ENCODE measurements at places on chromosomes 5 and 9.

DNA sequence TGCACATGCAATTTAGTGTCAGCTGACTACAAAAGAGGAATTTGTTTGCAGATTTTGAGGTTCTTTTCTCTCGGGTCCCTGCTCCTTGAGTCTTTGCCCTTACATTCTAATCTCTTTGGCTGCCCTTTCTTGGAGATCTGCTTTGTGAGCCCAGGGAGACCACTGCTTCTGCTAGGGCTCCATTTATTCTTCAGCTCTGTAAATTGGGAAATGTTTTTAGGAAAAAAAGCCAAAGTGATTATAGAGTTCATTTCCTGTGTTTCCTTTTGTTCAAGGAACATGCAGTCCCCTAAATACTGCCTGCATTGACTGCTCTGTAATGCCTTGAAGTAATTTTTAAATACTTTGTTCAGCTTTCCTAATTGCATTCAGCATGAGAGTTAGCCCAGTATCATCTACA, 197.4 kb downstream of the CSNK1G3 start:
- DNase-seq = no peak

DNA sequence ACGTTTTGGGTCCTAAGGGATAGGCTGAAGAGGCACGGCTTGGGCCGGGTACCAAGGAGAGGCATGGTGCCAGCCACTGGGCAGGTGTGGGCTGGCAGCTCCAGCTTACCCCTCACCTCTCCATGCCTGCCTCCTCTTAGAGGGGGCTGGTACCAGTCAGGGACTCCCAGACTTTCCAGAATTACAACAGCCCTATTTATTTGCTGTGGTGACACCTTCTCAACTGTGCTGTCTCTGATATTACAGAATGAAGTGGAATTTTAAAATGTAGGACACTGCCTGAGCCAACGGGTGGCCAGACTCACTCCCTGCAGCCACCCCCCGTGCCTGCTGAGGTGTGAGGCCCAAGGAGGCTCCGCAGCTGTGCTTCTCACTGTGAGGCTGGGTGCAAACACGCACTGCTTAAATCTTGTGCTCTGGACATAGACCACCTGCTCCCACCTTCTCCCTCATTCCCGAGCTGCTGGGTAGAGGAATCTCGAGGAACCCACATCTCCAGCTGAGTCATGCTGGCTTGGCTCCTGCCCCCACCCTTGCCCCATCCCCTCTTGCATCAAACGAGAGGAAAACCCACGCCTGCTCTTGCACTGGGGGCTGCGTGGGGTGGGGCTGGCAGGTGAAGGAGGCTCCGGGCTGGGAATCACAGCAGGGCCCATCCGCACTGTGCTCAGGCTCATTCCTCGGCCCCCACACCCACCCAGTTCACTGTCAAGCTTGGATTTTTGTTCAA, 47.9 kb downstream of the PRRT1B start:
- DNase-seq = no peak

DNA sequence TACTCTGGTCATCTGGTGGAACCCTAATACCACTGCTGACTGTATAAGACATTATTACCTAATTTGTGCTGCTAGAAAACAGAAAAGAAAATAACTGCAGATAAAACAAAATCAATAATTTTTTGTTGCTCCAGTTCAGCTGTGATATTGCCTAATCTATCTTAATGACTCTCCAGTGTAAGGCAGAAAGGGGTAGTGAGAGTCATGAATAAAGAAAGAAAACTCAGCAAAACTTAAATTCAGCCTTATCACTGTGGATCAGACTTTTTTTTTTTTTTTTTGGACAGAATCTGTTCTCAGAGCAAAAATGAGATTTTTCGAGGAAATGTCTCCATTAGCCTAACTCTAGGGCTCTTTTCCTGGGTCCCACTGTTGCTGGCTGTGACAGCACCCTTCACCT, 1.1 kb upstream of the DOCK2 start:
- DNase-seq = no peak

DNA sequence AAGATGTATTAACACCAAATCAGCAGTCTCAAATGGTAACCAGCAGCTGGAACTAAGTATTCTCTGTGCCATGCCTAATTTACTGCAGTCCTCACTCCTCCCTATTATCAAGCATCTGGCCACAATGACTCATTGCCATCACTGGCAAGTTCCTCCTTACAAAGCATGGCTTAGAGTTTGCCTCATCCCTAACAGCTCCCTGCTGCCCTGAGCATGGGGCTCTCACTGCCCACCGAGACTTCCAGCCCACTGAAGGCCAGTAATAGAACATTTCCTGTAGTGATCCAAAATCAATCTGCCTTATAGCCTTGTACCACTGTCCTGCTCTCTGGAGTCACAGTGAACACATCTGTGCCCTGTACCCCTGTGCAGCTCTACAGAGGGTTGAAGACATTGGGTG, 211.9 kb upstream of the TRIM32 start:
- no peak for DNase-seq

- no peak for DNase-seq
Measured at GRCh38 chr9:19495186-19496028, 86.6 kb downstream of the ACER2 start.

- DNase-seq = no peak
Measured at GRCh38 chr9:80062567-80062966, 490.8 kb downstream of the TLE4 start.

- no peak for DNase-seq
Measured at GRCh38 chr9:124191691-124192395, 65.9 kb upstream of the NEK6 start.

DNA sequence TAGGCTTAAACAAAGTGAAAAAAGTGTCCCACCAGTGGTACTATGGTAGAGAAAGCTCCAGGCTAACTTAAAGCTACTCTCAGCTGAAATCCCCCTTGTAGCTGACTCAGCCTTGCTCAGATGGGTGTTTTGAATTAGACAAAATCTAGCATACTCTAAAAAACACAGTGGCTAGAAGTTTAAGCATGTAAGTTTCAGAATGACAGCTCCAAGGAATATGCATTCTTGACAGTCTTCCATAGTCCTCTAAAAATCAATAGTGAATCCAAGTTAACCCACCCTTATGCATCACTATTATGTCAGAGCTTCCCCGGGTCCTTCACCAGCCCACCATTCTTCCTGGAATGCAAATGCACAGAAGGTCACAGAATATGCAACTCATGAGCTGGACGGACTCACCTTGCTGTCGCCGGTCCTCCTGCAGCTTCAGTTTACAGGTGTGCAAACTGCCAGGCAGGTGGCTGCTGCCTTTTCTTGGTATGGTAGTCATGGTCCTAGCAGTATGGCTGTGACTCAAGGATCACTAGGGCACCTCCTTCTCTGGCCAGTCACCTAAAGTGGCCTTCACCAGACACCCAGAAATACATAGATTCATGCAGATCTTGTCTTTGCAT, 668 bp downstream of the RANBP3L start:
- no peak for DNase-seq

DNA sequence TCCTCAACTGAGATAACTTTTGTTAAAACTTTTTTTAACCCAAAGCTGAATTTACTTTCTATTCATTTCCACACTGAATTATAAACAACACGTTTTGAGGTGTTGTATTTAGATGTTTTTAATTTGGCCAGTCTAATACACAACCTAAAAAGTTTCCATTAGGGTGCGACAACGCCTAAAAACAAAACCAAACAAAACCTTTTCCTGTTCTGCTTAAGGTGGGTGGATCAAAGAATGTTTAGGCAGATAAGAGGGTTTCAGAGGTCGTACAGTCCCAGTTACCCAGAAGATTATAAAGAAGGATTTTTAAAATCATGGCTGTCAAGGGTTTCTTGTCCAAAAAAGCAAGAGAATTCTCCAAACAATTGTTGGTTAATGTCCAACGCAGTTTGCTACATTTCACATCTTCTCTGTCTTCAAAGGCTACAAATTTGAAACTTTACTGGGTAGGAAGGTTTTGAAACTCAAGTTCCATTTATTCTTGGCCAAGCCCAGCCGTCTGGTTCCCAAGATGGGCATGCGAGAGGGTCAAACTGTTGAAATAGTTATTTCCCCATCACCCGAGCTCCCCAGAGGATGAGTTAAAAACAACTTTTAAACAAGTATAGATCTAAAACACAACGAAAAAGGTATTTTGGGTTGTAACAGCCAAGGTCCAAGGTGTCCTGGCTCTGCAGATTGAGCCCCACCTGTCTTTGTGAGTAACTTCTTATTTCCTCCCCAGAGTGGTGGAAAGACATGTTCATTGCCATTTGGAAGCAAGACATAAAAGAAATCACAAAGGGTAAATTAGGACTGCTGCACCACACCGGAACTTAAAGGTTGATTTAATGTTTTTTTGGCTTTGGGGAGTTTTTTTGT, 122.8 kb upstream of the MAP3K1 start:
- DNase-seq = no peak

DNA sequence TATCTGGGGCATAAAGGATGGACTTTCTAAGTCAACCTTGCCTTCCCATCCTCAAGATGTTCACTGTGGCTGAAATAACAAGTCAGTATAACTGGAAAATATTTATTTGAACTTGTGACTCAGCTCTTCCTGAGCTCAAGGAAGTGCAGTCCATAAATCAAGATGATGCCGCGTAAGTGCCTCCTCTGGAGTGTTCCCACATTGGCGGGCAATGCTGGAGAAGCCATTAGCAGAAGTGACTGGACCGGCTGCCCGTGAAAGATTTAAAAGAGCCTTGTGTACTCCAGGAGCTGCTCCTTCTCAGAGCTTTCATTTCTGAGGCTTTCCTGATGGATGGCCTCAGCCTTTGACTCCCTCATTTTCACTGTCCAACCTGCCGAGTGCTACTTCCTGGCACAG, 17.4 kb downstream of the TMOD1 start:
- DNase-seq = no peak

GRCh38 chr9:27749838-27750237, 176.6 kb upstream of the C9orf72 start:
- no peak for DNase-seq

GRCh38 chr9:23823269-23823668, 2.8 kb downstream of the ELAVL2 start:
- DNase-seq = no peak

DNA sequence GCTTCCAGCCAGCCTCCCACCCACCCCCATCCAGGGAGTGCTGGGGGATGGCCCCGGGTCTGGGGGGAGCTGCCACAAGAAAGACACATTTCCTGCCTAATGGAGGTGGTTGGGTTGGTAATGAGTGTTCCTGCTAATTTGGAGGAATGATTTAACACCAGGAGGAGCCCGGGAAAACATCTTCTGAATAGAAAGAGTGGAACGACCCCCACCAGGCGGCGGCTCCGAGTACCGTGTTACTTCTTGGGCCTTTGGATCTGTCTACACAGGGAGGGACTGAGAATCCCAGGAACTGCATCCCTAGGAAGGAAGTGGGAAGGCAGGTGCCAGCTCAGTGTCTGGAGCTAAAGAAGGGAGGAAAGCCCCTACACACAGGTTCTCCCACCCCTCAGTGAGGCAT, 64.6 kb downstream of the TSPAN17 start:
- no peak for DNase-seq

- no peak for DNase-seq
Measured at GRCh38 chr5:90504743-90505142, 24.6 kb downstream of the LYSMD3 start.

DNA sequence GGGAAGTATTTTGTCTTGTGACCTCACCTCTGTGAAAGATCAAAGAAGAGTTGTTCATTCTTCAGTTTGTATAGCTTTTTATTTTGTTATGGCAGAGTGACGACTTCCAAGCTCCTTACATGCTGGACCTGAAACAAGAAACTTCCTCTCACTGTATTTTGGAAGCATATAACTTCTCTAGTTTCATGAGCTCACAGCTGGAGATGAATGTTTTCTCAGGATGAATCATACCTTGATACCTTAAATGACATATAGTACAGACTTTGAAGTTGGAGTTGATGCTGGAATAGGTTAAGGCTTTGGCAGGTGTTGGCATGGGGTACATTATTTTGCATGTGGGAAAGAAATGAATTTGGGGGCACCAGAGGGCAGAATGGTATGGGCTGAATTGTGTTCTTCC, 112.5 kb downstream of the SLC25A46 start:
- DNase-seq = no peak

GRCh38 chr5:159043590-159043989, 56.1 kb downstream of the EBF1 start:
- no peak for DNase-seq

DNA sequence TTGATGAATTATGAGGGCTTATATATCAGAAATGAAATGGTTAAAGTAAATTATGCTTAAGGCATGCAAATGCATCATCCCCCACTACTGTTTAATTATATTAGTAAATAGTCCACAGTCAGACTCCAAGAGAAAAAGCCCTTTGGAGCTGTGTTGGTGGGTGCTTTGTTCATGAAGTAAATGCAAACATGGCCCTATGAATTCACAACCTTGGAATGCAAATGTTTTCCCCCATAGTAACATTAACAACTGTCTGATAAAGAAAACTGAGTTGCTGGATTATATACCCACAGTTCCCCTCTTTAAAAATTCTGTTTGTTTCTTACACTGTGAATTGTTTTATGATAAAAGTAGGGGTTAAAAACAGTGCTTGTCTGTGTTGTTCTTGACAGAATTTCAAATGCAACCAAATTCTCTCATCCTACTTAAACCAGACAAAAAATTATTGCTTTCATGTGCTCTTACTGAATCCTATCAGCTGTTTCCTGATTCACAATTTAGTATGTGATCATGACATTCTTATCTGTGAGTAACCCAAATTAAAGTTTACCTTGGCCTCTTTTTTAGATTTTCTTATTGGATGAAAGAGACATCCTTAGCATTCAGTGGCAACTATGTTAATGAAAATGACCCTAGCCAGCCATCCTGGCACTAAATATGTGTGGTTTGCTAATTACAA, 48.5 kb upstream of the SNCAIP start:
- DNase-seq = no peak

- no peak for DNase-seq
Measured at GRCh38 chr5:127938746-127939145, 144.8 kb upstream of the SLC12A2 start.

GRCh38 chr9:90775657-90776056, 26.0 kb upstream of the SYK start:
- DNase-seq = no peak

DNA sequence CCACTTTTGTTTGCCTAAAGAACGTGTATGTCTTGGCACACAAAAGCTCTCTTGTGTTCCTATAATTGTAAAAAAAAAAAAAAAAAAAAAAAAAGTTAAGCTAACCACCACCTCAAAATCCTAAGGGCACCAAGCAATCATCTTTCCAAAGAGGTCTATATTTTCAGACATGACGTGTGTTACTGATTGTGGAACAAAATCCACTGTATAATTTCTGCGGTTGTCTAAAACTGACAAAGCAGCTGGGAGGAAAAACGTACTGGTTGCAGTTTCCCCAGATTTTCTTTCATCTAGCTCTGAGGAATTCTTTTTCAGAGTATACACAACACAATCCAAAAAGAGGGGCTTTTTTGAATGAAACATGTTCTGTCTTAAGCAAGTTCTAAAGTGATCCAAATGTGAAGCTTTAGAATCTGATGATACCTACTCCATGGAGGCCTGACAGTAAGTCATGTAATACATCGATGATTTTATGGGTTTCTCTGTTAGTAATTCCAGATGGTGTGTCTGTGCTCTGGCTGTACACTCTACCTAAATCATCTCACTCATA, 375.6 kb upstream of the NUDT12 start:
- no peak for DNase-seq

- DNase-seq = no peak
Measured at GRCh38 chr5:132753135-132753987, 6.1 kb downstream of the CCNI2 start.

GRCh38 chr9:7150153-7150890, 392.5 kb downstream of the KDM4C start:
- DNase-seq = no peak

All from SW 1271 (cell line).